ENCODE measurements at places on chromosomes 2 and 18.

- H3K4me3 ChIP-seq, result no peak overlapping the region
- DNase-seq, result no peak
- H3K36me3 ChIP-seq, result peaks cover 38% of the 10 kb centered on the region
- H3K27me3 ChIP-seq, result no peaks in the 10 kb centered on the region
These were observed 54.1 kb upstream of the EPB41L5 start for GRCh38 chr2:119958670-119959268.

GRCh38 chr2:152395103-152395502 is 60.1 kb downstream of the FMNL2 start:
- H3K27ac ChIP-seq, result no peak overlapping the region
- H3K36me3 ChIP-seq, result no peaks in the 10 kb centered on the region
- no peaks in the 10 kb centered on the region for H3K27me3 ChIP-seq
- DNase-seq, result no peak

- H3K36me3 ChIP-seq, result peaks cover 10% of the 10 kb centered on the region
- DNase-seq, result no peak
- H3K27ac ChIP-seq, result no peak overlapping the region
These were observed 22.9 kb downstream of the POLR1A start for GRCh38 chr2:86082756-86083155.

DNA sequence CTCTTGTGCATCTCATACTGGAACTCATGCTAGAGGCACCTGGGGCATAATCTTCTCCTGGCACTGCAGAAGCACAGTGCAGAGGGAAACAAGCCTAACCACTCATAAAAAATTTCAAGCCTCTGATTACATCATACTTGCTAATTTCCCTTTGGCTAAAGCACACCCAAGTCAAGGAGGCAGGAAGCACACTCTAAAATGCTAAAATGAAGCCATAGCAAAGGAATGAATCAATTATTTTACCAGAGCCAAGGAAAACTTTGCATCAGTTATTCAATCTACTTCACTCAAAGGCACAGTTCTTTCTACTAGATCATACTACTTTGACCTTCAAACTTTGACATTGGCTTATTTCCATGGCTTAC is 79.6 kb upstream of the SPOPL start:
- no peaks in the 10 kb centered on the region for H3K27me3 ChIP-seq
- H3K36me3 ChIP-seq, result peaks cover 11% of the 10 kb centered on the region
- no peaks in the 10 kb centered on the region for H3K4me1 ChIP-seq
- no peak overlapping the region for H3K4me3 ChIP-seq
- no peak for DNase-seq
- H3K27ac ChIP-seq, result no peak overlapping the region

- H3K27me3 ChIP-seq, result peaks cover 2% of the 10 kb centered on the region
- no peaks in the 10 kb centered on the region for H3K4me1 ChIP-seq
- no peak overlapping the region for H3K27ac ChIP-seq
- DNase-seq, result no peak
- peak overlapping the region; percentile 52 for H3K4me3 ChIP-seq
These were observed 153.3 kb downstream of the RNF144A start for GRCh38 chr2:7070483-7070882.
